Mesenteric fat pad (tissue), 1 donor: ENCODE measurements at places on chromosomes 11 and 22. TPM values are rescaled to one million over a fixed set of nuclear protein-coding genes. Genes with fewer than 3 reads are reported as not detected.

Gene MLC1
- total RNA-seq: 0.26 TPM

Gene PLCB3
- total RNA-seq: 25.8 TPM

Gene GAB2
- total RNA-seq: 65.1 TPM

Gene ANKK1
- 0.13 TPM for total RNA-seq

Gene SBF1
- 74.3 TPM for total RNA-seq
